CD4-positive, alpha-beta T cell treated with Interleukin-17A for 4 hours (primary cell): ENCODE measurements at places on chromosomes 2 and 18.

DNA sequence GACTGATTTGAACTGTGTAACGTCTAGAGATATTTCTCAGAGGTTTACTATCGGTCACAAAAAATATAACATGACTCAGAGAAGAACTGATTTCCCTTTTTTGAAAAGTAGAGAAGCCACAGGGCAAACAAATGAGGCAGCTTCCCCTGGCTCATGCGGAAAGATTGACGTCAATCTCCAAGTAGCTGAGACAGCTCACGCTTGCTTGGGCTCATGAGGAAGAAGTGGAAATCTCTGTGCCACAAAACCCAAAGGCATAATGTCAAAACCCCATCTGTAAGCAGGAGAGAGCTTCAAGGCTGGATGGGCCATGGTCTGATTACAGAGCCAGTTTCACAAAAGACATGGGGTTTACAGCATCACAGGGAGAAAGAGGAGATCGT is 188.1 kb downstream of the ARL4C start:
- peak; percentile 77 for DNase-seq

DNA sequence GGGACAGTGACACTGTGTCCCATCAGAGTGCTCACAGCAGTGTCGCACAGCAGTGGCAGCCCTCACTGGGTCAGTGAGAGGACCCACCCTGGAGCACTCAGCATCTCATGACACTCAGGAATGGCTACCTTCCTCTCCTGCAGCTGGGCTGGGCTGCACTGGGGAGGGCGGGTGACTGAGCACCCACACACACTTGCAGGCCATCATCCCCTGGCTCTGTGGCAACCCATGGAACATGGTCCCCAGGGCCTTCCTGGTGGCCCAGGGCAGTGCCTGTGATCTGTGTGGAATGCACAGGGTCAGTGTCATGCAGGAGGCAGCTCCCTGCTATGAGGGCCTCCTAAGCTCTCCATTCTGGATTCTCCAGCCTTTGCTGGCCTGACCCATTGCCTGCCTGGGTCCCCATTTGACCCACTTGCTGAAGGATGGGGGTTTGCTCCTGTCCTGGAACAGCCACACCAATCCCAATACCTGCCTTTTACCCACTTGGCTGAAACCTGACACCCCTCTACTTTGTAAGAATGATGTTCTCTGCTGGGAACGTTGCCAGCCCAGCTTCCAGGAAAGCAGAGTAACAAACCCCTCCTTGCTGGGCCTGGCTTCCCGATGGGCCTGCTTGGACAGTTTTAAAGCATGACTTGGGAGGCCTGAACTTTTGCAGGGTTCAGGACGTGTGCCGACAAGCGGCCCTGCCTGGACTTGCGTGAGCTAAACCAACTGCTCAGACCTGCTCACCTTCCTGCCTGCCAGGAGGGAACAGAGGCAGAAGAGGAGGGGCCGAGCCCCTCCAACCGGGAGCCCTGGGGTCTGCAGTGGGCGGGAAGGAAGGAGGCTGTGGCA is 13.7 kb downstream of the HS6ST1 start:
- no peak for DNase-seq

DNA sequence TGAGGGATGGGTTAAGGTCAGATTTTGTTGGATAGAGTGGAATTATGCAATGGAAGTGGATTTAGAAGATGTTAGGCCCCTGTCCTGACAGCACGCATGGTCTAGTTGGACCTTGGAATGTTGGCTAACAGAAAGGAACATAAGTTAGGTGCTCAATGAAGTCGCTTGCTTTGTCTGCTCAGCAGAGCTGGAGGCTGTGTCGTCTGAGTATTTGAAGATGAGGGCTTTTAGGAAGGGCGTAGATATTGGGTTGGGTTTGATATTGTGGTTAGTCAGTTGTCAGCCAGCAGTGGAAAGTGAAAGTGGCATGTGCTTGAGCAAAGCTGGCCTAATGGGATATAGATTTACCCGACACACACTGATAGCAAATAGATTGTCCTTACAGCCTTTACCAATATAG is 239.3 kb downstream of the PRKCE start:
- DNase-seq, result peak; percentile 25

DNA sequence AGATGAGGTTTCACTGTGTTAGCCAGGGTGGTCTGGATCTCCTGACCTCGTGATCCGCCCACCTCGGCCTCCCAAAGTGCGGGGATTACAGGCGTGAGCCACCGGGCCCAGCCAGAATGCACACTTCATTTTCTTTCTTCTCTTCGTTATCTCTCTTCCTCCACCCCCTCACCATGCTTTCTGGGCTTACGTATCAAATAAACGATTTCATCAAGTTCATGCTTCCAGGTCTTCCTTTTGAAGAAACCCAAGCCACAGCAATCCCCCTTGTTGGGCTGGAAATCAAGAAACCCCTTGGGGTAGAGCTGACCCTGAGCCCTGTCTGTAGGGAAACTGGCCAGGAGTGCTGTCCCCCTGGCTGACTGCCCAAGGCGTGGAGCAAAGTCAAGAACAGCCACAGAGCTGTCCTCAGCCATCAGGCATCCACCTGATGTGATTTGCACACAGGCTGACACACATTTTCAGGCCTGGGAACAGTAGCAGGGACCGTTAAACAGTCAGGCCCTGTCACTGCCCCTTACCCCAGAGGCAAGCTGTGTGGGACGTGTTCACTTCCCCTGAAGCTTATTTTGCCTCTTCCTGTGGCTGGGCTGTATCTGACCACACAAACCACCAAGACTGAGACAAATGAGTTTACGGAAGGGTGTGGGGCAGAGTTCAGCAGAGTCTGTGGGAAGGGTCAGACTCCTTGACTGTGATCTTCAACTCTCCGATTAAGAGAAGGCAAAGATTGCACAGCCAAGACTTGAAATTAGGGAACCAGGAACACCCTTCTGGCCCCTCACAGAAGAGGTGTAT is 15.1 kb upstream of the NMUR1 start:
- peak; percentile 34 for DNase-seq

DNA sequence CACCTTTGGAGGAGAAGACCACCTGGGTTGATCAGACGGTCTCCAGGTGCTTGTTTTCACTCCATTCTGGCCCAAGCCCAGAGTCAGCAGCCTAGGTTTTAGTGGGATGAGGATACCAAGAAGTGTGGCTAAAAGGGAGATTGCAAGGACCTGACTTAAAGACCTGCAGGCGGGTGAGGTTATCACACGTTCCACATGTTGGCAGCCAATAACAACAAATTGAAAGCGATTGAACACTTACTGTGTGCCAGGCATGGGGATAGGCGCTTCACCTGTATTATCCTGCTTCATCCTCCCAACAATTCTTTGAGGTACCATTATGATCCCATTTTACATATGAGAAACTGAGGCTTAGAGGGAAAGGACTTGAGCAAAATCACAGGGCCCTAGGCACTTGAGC is 5.0 kb downstream of the ARL4C start:
- peak; percentile 46 for DNase-seq

DNA sequence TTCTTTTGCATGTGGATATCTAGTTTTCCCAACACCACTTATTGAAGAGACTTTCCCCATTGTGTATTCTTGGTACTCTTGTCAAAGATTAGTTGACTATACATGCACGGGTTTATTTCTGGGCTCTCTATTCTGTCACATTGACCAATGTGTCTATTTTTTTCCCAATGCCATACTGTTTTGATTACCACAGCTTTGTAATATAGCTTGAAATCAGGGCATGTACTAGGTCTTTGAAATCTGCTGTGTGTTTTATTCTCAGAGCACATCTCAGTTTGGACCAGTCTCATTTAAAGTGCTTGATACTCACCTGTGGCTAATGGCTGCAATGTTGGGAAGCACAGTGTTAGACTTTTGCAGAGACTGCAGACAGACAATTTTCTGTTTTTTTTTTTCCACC is 32.8 kb upstream of the IL36G start:
- no peak for DNase-seq

- DNase-seq, result no peak
Measured at GRCh38 chr2:208146006-208146405, at the start of gene CRYGB. TSS of gene CRYGB (minus strand) at chr2:208146158. CDS start at chr2:208146120, 38 bp downstream.

GRCh38 chr18:1392046-1392445 is 487.4 kb downstream of the ADCYAP1 start:
- no peak for DNase-seq

GRCh38 chr2:128549646-128550260 is 231.1 kb upstream of the HS6ST1 start:
- no peak for DNase-seq

GRCh38 chr2:200393191-200393590 is 86.7 kb downstream of the SPATS2L start:
- no peak for DNase-seq

GRCh38 chr18:66553824-66554223 is 50.1 kb downstream of the CDH19 start:
- no peak for DNase-seq

DNA sequence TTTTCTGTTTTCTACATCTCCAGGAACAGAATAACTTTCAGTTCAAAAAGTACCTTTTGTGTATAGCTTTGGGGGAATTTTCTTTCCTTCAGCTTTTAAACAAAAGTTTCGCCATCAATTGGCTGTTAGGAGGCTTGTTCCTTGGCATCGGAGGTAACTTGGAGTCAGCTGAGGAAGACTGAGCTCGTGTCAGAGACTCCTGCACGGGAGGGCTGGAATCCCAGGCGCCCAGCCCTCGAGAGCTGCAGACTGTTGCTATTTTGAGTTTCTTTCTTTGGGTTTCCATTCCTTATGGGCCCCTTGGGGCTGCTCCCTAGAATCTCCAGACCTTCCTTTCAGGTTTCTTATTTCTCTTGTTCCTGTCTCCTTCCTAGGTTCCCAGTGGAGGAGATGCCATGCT is 8.1 kb downstream of the EMILIN2 start:
- DNase-seq, result no peak

DNA sequence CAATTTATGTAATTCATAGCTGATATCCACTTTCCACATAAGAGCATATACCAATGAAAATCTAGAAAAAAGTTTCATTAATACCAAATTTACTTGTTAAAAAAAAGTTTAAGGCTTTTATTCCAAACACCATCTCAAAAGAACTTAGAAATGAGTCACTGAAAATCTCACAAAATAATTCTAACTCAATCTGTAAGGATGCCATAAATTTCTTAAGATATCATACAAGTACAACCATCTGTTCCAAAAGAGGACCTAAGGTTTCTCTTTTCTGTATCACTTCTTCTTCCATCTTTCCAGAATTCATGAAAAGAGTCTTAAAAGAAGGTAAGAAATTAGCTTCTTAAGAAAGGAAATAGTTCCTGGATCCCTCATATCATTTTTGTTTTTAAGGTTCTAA is 60.4 kb downstream of the TRIP12 start:
- no peak for DNase-seq

GRCh38 chr2:143617803-143618415 is 488.7 kb downstream of the ARHGAP15 start:
- DNase-seq, result no peak

GRCh38 chr2:74532222-74532621 is 2.5 kb downstream of the HTRA2 start:
- no peak for DNase-seq

DNA sequence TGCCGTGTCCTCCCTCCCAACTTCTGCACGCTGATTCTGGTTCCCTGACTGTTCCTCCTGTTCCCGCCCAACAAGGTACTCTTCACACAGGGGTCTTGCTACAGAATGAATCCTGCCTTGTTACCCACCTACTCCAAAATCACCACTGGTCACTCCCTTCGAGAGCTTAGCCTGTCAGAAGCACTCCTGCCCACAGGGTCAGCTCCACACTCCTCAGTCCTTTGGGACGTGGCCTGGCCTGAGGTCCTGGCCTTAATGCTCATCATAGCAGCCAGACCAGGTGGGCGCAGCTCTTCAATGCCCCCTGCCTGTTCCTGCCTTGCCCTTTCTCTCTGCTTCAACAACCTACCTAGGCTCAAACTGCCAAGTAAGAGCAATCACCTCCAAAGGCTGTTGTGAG is 27.8 kb upstream of the ID2 start:
- no peak for DNase-seq

- no peak for DNase-seq
Measured at GRCh38 chr2:113240915-113241911, 37.5 kb downstream of the PAX8 start.

- no peak for DNase-seq
Measured at GRCh38 chr2:223051693-223052289, at the start of gene KCNE4. TSS of gene KCNE4 (plus strand) at chr2:223052190. CDS start at chr2:223052831, 641 bp downstream.

DNA sequence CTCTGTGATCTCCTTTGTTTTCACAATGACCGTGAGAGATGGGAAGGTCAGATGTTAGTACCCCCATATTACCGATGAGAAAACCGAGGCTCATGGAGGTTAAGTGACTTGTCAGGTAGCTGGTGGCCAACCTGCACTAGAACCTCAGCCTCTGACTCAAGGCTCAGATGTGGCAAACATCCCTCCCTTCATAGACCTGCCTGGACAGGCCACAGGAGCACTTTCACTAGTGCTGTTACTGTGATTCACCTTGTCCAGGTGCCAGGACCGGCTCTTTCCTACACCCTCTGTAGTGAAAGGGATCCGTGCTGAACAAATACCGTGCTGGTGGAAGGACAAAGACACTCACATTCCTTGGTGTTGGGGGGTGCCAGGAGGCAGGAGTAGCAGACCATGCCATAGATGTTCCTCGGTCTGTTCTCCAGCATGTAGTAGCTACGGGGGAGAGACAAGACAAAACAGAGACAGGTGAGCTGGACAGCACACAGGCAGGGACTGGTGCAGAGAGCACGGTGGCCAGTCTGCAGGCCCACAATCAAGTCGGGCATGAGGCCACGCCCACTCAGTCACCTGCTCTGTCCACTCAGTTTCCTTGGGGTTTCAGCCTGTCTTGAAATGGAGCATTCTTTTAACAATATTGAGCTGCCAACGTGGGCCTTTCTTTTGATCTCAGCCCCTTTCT is 65.9 kb downstream of the EDAR start:
- DNase-seq, result no peak

DNA sequence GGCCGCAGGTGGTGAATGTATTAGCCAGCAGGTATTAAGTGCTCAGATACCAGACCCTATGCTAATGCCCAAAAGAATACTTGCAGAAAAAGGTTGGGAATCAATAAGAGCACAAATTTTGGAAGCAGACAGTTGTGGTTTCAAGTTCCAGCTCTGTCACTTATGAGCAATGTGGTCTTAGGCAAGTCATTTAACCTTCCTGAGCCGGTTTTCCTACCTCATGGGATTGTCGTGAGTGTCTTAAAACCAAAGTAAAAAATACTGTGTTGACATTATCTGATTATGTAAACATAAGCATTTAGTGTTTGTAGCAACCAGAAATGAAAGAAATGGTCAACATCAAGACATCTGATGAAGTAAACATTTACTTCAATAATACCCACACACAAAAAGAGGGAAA is 93.0 kb upstream of the CHST9 start:
- no peak for DNase-seq

- DNase-seq, result no peak
Measured at GRCh38 chr18:44691148-44691925, 10.6 kb downstream of the SETBP1 start.

- DNase-seq, result no peak
Measured at GRCh38 chr2:72278046-72278445, 130.4 kb upstream of the CYP26B1 start.

DNA sequence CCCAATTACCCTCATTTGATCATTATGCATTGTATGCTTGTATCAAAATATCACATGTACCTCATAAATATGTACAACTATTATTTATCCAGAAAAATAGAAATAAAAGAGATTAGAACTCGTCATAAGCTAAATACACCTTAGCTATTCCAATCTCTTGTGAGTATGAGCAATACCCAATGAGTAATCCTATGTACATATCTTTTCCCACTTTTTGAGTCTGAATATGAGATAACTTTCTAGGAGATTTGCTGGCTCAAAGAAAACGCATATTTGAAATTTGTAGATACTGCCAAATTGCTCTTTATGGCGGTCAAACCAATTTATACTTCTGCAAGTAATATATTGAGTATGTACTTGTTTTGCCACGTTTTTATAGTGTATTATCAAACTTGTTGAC is 24.1 kb downstream of the PRKD3 start:
- no peak for DNase-seq
